Lung (tissue), 17 donors: ENCODE measurements at places on chromosomes 6 and 20. TPM values are rescaled to one million over a fixed set of nuclear protein-coding genes. Genes with fewer than 3 reads are reported as not detected.
A peak's percentile ranks its signal among the peaks of the same experiment; 100 is the strongest.

DNA sequence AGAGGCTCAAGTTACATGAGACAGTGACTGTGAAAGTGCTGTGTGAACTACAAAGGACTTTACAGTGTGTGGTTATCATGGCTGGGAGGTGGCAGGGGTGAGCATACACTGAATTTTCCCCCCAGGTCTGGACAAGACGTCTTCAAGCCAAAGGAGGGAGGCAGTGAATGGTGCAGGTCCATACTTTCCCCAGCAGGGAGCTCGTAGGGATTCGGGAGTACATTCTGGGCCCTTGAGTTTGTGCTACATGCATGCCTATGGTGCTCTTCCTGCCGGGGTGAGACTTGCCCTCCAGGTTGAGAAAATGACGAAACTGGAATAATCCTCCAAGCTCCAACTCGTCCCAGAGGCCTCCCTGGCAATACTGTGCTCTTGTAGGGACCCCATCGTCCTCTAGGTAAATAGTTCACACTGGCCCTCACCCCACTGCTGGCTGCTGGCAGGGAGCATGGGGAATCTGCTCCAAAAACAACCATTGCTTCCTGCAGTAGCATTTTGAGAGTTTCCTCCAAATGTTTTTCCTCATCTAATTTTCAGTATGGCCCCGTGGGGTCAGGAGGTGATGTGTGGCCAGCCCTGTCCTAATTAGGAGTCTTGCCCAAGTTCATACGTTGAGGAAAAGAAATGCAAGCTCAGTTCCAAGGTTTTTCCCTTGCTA, 57.6 kb downstream of the ZNF831 start:
- peak; percentile 19 for DNase-seq
- no peak overlapping the region for H3K27ac ChIP-seq
- H3K4me3 ChIP-seq, result no peak overlapping the region
- H3K27me3 ChIP-seq, result peaks cover 22% of the 10 kb centered on the region

Gene ULBP2
- 2.4 TPM for total RNA-seq

GRCh38 chr6:139062932-139063646, 34.5 kb downstream of the ABRACL start:
- H3K4me3 ChIP-seq, result no peak overlapping the region
- H3K27ac ChIP-seq, result no peak overlapping the region
- H3K4me1 ChIP-seq, result no peaks in the 10 kb centered on the region
- no peaks in the 10 kb centered on the region for H3K27me3 ChIP-seq
- DNase-seq, result peak; percentile 29

GRCh38 chr20:13758884-13759283, 25.8 kb downstream of the ESF1 start:
- DNase-seq, result no peak
- H3K4me1 ChIP-seq, result no peaks in the 10 kb centered on the region
- H3K36me3 ChIP-seq, result peaks cover 9% of the 10 kb centered on the region

DNA sequence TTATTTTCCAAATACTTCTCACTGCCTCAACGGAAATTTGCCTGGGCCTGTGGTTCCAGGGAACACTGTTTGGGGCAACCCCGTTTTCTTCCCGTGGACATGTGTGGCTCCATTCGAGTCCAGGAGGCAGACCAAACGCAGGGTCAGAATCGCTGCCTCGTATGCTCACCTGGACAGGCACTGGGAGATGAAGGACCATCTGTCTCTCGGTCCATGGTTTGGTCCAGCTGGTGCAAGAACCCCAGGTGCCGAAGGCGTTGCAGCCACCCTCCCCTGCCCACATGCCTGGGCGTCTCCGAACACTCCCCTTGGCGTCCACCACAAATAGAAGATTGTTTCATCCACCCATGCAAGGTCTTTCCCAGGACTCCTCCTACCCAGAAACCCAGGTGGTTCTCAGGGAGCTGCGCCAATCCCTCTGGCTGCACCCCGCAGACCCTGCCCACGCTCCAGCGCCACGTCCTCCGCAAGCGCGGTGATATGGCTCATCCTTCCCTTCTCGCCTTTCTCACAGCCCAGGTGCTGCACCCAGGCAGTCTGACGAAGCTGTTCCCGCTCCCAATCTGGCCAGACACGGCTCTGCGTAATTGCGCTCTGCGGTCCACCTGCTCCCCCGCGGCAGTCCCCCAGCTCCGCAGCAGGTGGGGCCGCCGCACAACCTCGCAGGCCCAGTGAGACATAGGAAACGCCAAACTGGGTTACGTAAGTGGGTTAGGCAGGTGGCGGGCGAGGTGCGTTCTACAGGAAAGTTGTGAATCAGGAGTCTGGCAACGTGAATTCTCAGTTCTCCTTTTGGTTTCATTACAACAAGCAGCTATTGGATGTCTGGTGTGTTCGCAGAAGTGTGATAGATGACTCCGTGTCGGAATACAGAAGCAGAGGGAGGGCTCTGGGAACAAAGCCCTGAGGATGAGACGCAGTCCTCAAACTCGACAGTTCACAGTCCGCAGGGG, 146.2 kb upstream of the ECI2 start:
- no peak overlapping the region for H3K27ac ChIP-seq
- peaks cover 14% of the 10 kb centered on the region for H3K27me3 ChIP-seq

GRCh38 chr20:7161690-7162089, 394.2 kb downstream of the BMP2 start:
- H3K4me3 ChIP-seq, result no peak overlapping the region
- H3K27ac ChIP-seq, result no peak overlapping the region

DNA sequence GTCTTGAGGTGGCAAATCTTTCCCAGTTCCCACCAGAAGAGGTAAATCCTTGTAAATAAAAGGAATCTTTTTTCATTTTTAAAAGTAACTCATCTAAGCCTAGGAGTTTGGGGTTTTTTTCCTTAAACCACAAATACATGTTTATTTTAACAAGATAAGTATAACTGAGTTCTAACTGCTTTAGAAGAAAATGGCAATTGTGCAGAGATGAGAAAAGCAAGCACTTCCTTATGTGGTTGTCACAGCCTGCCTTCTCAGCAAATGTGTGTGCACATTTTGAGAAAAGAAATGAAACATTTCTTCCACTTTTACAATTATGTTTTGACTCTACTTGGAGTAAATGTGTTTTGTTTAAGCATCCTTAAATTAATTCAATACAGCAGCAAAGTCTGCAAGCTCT, 17.7 kb downstream of the HCK start:
- H3K27me3 ChIP-seq, result peaks cover 3% of the 10 kb centered on the region
- H3K4me1 ChIP-seq, result no peaks in the 10 kb centered on the region

DNA sequence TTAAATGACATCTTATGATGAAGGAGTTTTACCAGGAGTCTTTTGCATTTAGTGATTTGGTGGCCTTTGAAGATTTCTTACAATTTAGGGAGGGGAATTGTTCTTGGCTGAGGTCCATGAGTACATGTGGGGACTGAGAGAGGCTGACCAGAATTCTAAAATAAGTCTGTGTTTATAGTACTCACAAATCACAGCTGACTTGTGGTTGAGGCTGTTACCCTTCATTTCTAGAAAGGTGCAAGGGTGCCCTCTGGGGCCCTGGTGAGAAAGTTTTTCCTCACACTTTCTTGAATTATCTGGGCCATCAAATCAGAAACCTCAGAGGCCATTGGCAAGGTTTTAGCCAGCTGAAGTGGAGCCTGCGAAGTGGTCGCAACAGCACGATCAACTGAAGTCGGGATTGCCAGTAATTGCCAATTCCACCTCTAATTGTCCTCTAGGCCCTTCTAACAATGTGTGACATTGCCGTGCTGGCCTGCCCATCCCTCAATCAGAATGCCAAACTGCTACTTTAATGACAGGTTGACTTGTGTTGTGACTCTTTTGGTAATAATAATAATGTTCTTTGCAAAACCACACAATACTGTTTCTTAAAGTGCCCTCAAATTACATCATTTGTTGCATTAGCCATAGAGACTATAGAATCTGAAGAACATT, 221.6 kb downstream of the OGFRL1 start:
- peak; percentile 94 for DNase-seq
- H3K4me1 ChIP-seq, result no peaks in the 10 kb centered on the region
- H3K36me3 ChIP-seq, result no peaks in the 10 kb centered on the region

DNA sequence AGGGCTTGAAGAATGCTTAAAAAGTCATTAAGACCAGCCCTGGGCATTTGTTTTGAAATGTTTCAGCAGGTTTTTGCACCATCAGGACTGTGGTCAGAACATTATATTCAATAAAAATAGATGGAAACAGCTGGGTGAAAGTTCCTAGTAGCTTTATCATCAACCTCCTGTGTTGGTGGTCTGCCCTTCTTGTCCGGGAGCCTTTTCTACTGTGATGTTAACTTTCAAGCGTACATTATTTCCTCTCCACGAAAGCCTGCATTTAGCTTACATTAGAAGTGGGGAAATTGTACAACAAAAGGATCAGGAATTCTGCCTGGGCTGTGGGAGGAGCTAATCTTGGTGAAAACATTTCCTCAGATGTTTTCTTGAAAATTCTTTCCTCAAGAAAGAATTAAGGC, 71.1 kb downstream of the LAMA4 start:
- DNase-seq, result peak; percentile 44
- H3K27ac ChIP-seq, result no peak overlapping the region
- H3K27me3 ChIP-seq, result no peaks in the 10 kb centered on the region
- no peaks in the 10 kb centered on the region for H3K36me3 ChIP-seq
- no peak overlapping the region for H3K4me3 ChIP-seq
- H3K4me1 ChIP-seq, result no peaks in the 10 kb centered on the region
